Muscle of arm (tissue), 14 donors: ENCODE measurements at places on chromosomes 3 and 15.

- DNase-seq: no peak
Observed at GRCh38 chr3:154384479-154384878, 45.5 kb downstream of the GPR149 start.

GRCh38 chr15:40161693-40162391, 973 bp downstream of the BUB1B start:
- no peak for DNase-seq

DNA sequence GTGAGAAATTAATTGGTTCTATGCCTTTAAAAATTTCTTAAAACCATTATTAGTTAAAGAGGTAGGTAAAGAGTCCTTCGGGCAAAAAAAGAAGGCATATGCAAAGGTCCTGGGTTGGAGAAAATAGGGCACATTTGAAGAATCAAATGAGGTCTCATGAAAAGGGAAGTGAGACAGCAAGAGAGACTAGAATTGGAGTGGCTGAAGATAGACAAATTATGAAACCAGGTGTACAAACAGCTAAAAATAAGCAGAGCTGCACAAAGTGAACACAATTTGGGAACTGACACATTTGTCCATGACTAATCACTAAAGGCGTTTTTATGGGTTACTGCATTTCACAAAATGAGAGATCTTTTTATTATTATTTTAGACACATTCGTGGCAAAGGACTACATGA, 581.2 kb downstream of the PYDC2 start:
- DNase-seq: no peak

DNA sequence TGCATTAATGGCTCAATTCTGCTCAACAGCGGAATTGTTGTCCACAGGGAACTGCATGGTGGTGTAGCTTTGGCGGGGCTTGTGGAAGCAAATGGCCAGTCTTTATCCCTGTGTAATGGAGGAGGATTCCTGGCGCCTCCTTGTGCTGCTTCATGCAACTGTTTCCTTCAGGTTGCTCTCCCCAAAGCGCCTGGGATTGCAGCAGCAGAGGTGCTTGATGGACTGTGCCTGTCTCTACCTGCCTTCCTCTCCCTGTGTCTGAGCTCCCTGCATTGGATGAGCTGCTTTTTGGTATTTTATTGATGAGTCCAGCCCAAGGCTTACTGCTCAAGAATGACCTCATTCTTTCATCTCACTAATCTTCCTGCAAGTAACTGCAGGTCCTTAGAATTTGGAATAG, 72.9 kb upstream of the NDN start:
- DNase-seq: no peak

DNA sequence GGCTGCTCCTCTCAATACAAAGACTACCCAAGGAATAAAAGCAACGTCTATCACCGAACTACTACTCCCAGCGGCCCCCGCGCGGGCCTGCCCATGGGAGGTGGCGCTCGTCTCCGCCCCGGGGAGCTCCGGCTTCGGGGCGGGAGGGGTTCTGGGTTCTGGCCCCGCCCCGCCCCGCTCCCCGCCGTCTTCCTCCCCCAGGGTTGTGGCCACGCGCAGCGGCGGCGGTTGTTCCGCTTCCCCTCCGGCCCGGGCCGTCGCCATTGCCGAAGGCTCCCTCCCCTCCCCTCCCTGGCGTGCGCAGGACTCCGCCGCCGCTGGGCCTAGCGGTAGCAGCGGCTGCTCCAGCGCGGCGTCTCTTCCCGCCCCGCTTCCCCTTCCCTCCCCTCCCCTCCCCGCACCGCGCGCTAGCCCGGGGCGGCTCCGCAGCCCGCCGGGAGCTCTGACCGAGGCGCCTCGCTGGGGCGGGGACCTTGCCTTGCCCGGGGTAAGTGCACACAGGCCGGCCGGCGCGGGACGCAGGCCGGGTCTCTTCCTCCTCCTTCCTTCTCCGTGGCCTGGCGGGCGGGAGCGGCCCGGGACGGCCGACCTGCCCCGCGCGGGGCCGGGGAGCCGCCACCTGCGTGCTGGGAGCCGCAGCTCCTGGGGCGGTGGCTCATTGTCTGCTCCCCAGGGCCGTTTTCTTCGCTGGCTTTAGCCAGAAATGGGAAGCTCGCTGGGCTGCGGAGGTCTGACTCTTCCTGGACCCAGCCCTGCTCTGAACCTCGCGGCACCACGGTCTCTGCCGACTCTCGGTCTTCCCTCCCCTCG, at the start of gene PAK2:
Gene PAK2, plus strand, starts transcription at position 187 of the 810 bp plus-strand sequence. CDS start 42,790 bp downstream, outside the sequence.
- DNase-seq: peak; percentile 88

GRCh38 chr15:49621887-49622286, 1.0 kb downstream of the DTWD1 start:
- no peak for DNase-seq

GRCh38 chr3:69212411-69213160, 90.2 kb upstream of the LMOD3 start:
- DNase-seq: no peak

GRCh38 chr3:105518806-105519418, 152.2 kb downstream of the ALCAM start:
- peak; percentile 66 for DNase-seq
